Stimulated activated CD8-positive, alpha-beta memory T cell treated with anti-CD3 and anti-CD28 coated beads, Interleukin-4, amount 100 ng/mL, for 1 hour (primary cell): ENCODE measurements at places on chromosomes 5 and 9.

GRCh38 chr9:111938427-111938800 lies 41.8 kb downstream of the UGCG start:
- DNase-seq, result no peak

DNA sequence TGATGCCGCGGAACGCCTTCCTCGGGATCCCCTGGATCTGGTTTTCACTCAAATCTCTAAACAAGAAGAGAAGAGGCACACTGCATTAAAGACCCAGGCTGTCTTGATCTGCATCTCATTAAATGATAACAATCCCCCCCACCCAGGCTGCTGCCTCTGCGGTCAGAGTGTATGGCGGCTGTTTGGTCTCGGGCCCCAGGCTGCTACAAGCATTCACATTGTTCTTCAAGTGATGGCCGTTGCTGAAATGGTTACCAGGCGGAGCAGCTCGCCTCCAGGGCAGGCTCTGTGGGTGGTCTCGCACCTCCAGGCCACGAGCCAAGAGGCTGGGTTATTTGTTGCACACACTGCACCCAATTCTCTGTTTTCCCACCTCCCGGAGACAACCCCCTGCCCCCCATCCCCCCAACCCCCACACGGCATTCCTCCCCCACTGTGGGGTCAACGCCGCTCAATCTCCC lies 304.1 kb upstream of the PANK3 start:
- DNase-seq, result no peak

DNA sequence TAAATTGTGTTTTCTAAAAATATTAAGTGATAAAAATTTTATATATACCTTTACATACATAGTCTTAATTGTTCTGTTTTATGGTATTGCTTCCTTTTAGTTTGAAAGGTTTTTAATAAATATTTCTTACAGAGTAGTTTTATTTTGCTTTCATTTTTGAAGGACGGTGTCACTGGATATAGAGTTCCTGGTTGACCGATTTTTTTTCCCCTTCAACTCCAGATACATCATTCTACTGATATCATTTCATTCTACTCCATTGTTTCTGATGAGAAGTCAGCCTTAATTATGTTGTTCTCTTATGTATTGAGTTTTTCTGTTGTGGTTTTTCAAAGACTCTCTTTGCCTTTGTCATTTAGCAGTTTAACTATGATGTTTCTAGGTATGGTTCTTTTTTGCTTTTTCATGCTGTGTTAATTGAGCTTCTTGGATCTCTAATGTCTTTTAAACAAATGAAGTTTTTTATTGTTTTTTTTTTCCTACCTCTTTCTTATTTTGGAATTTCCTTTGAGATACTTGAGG lies 30.4 kb downstream of the MTREX start:
- no peak for DNase-seq

- DNase-seq, result no peak
These were observed 1.6 kb upstream of the PRRC1 start for GRCh38 chr5:127515693-127516440.

GRCh38 chr5:4625206-4625896 lies 514.8 kb upstream of the ADAMTS16 start:
- no peak for DNase-seq

GRCh38 chr9:131036529-131037334 lies 27.8 kb downstream of the LAMC3 start:
- DNase-seq, result no peak

GRCh38 chr9:14823800-14824199 lies 86.4 kb downstream of the FREM1 start:
- DNase-seq, result no peak

DNA sequence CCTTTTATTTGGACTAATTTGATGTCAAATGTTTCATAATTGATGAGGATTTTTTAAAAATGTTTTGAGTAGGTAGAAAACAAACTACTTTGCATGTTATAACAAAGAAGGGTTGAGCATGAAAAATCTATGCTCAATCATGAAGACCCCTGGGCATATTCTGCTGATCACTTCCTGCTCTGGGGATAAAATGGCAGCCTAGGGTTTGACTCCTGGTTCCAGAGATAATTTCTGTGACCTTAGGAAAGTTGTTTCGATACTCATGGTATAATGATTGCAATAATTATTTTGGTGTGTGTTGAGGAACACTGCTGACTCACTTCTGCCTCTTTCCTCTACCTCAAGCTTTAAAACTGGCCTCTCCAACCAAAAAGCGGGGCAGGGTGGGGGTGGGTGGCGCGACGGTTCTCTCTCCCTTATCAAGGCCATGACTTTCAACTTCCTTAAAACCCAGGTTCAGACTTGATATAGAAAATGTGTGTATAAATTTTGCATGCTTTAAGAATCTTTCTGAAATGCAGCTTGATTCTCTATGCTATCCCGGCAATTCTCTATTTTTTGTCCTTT lies 6.0 kb upstream of the PIP5K1B start:
- no peak for DNase-seq

DNA sequence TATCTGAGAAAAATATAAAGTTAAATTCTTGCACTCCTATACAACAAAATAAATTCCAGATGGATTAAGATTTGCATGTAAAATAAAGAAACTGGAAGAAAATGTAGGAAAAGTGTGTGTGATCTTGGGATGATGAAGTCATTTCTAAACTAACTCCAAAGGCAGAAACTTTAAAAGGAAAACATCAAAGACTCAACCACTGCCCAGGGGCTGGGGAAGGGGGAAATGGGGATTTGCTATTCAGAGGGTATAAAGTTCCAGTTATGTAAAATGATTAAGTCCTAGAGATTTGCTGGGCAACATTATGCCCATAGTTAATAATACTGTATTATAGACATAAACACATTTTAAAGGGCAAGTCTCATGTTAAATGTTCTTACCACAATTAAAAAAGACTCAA lies 254.5 kb downstream of the DEPDC1B start:
- DNase-seq, result no peak

DNA sequence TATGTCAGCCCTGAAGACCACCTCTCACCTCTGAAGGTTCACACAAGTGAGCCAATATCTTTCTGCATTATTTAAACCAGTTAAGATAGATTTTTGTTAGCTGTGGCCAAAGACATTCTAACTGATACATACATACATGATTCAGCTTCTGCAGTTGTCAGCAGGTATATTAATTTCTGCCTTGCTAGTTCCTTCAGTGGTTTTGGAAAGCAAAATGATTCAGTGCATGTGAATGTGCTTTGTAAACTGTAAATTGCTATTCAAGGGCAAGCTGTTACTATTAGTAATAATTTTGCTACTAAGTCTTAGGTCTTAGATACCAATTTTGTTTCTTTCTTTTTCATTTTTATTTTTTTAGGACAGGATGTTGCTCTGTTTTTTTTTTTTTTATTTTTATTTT lies 89.2 kb upstream of the ERBIN start:
- no peak for DNase-seq
